ENCODE measurements at places on chromosomes 13 and 19.

GRCh38 chr19:1767464-1767933 is 14.2 kb downstream of the ONECUT3 start:
- peak; percentile 14 for DNase-seq

DNA sequence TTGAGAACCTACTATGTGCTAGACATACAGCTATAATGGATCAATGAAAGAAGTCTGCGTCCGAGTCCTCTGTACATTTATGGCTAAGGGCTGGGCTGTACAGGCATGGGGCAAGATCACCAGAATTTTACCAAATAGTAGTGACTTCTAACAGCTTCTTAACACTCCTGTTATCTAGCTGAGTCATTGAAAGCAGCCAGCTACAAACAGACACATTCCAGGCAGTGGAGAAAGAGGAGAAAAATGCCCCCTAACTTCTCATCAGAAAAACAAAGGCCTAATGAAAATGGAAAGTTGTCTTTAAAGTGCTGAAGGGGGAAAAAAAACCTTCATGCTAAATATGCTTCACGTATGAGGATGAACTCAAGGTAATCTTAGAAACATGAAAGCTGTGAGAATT is 14.3 kb upstream of the ZNF667 start:
- DNase-seq, result no peak

DNA sequence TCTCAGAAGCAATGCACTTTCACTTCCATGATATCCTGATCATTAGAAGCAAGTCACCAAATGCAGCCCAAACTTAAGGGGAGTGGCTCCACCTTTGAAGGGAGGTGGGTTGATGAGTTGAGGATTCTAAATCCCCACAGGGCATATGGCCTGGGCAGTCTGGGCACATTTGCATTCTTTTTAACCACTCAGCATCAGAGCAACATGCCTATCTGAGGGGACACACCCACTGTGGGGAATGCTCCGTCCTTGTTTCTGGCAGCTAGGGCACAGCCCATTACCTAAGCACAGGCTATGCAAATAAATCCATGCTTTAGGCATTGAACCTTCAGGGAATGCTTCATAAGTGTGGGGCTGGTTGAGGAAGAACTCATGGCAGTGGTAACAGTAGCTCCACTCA is 12.3 kb upstream of the SACS start:
- DNase-seq, result no peak

DNA sequence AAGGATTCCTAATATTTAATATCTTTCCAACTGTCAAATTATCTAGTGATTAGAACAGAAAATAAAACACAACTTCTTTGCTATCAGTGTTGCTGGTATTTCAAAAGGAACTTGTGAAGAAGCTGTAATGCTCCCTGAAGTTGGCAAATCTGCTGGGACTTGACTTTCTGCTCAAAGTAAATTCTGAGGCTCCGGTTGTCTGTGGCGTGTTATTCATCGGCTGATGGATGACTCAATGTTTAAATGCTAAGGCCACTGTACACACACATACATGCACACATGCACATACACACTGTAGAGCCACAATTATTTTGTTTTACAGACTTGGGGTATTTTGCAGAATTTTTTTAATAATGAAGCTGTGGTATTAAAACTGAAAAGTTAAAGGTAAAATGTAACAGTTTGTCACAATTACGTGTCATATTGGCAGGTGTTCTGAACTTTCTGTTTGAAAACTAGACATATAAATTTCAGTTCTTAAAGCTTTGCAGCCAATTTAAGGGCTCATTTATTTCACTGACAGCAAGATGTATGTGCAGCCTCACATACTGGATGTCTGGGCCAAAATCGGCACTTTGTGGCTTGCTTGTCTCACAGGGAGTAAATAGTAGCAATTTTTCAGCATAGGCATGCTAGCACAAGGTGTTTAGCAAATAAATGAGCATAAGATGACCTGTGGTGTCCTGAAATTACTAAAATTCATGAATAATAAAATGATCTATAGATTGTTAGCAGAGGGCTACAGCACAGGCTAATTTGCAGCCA is 1691.7 kb upstream of the PCDH20 start:
- no peak for DNase-seq

DNA sequence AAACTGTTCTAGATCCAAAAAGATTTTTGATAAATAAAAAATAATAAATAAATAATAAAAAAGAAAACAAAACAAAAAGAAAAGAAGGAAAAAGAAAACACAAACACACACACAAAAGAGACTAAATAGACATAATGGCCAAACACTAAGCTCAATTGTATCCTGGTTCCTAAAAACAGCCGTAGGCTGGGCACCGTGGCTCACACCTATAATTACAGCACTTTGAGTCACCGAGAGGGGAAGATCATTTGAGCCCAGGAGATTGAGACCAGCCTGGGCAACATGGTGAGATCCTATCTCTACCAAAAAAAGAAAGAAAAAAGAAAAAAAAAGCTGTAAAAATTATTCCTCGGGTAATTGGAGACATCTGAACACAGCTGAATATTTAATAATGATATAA is 8.9 kb downstream of the ETHE1 start:
- DNase-seq, result no peak

GRCh38 chr19:18802354-18802753 is 11.2 kb upstream of the COMP start:
- DNase-seq, result no peak

- no peak for DNase-seq
Observed at GRCh38 chr13:98390086-98390715, 186.7 kb downstream of the STK24 start.

DNA sequence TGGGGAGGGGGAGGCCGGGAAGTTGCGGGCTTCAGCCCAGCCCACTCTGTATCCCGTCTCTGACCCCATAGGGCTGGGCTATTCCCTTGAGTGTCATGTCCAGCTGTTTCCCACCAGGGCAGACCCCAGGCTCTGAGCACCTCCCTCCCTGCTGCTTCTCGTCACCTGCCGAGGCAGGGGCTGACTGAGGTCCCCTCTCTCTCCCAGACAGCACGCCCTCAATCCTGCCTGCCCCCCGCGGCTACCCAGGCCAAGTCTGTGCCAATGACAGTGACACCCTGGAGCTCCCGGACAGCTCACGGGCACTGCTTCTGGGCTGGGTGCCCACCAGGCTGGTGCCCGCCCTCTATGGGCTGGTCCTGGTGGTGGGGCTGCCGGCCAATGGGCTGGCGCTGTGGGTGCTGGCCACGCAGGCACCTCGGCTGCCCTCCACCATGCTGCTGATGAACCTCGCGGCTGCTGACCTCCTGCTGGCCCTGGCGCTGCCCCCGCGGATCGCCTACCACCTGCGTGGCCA is 625 bp downstream of the F2RL3 start:
- no peak for DNase-seq

DNA sequence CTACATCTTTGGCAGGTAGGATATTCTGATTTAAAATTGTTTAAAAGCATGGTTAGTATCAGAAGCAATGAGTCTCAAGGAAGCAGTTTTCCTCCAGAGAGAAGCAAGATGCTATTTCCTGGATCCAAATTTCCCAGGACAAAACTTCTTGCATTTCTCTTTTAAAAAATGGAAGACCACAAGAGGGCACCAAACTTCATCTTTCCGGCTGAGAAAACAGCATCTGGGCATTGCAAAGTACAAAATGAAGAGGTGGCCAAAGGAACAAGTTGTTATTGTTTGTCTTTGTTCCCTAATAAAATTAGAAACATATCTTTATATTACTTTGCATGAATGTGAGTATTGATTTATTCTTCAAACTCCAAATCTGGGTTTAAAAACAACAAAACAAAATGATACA is 60.0 kb upstream of the LRCH1 start:
- no peak for DNase-seq

GRCh38 chr13:45809801-45810394 is 41.7 kb downstream of the SIAH3 start:
- DNase-seq, result no peak

DNA sequence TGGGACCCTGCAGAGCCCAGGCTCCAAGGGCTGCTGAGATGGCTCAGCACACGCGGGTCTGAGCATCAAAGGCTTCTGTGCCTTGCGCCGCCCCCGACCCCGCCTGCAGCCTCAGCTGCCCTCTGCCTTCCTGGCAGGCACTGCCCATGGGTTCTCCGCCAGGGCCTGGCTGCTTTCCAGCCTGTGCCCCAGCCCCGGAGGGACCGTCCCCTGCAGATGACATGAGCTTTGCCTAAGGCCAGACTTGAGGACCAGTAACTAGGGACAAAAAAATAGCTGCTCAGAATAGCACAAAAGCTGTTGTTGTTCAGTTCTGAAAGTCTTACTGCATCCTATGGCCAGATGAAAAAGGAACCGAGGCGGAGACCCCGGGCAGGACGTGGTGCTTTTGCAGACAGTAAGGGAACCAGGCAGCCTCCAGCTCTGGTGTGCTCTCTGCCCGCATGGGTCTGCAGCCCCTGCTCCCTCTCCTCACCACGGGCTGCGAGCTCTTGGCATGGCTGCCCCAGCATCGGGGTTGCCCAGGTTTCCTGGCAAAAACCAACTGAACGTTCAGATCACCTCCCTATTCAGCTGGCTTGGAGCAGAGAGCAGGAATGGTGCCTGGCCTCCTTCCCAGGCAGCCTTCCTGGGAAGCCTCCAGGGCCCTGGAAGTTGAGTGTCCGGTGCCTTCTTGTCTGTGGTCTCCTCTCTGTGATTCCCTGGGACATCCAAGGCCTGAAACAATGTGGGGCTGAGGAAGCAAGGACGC is 12.5 kb upstream of the CFAP97D2 start:
- no peak for DNase-seq

DNA sequence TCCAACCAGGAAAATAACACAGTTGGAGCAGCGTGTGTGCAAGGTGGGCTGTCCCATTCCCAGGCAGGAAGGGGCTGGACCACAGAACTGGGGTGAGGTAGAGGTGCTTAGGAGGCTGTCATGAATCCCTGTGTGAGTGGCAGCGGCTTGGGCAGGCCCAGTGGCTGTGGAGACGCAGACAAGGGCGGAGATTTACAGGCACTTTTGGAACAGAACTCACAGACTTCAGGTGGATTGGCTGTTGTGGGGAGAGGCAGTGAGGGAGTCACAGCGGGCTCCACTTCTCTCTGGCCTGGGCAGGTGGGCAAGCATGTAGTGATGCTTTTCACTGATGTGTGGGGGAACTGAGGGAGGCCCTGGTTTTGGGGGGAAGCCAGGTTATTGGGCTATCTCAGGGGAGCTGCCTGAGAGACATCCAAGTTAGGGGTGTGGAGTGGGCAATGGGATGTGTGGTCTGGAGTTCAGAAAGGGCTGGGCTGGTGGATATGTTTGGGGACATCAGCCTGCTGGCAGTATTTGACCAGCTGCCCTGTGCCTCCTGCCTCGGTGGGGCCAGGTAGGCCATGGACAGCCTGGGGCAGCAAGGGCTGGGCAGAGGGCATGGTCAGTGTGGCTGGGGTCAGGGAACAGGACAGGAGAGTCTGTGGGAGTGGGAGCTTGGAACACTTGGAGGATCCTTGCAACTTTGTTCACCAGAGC is 27.0 kb upstream of the ZNF492 start:
- no peak for DNase-seq

- DNase-seq, result no peak
Observed at GRCh38 chr19:37981785-37982475, 74.9 kb downstream of the SIPA1L3 start.

DNA sequence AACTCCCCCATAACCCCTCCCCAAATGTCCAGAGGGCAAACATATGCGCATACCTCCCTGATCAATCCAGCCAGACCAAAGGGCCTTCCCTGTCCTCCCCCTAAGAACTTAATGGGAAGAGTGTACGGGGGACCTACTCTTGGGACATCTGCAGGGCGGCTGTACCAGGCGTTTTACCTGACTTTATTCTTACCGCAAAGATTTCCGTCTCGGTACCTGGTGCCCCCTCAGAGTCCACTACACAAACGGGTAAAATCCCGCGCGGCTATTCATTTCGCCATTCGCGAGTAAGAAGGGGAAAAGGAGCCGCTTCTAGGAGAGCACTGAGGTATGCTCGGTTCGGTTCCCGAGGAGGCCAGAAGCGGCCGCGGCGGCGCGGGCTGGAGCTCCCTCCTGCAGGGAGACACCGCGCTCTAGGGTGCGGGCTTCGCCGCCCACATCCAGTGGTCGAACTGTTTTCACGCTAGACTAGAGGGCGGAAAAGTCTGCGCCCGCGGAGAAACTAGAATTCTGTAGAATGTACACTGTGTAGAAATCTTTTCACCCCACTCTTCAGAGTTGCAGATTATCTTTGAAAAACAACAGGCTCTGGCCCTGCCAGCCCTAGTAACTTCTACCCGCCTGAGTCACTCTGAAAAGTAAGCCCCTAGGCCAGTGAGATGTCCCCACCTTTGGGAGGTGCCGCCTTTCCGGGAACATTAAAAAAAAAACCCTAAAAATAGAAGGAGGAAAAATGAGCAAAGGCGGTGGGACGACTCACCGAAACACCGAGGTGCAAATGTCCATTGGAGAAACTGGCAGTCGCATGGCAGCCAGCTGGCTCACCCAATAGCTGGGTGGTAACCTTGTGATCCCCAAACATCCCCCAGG is 3.8 kb upstream of the TSHZ3 start:
- DNase-seq, result no peak

DNA sequence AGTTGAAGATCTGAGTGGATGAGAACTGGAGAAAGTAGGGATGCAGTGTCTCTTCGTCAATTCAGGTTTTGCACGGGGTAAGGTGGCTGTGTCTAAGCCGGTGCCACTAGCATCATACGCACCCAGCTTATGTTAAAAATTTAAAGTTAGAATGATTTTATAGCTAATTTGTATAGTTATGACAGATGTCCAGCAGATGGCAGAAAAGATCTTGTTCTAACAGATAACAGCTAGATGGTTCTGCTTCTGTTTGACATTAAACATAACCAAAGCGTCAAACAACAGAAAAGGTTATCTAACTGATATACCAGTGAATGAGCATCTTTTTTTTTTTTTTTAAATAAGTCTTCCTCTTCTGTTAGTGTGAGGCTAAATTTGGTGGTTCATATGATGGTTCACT is 18.8 kb upstream of the EDDM13 start:
- no peak for DNase-seq

- no peak for DNase-seq
Observed at GRCh38 chr13:36848199-36848982, 29.4 kb downstream of the RFXAP start.

DNA sequence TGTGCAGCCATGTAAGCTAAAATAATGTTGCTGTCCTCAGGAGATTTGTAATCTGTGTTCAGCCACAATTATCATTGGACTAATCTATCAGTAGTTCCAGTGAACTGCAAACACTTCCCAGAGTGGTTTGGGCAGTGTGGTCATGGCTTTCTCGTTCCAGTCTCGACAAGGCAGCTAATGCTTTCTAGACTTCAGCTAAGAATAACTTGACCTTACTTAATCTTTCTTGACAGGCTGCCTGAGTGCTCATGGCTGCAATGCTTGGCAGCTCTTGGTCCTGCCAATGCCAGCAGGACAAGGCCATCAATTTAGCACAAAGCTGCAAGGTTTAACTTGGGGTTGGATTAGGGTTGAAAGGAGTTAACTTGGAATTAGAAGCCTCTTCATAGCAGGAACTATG is 32.8 kb downstream of the ATP12A start:
- no peak for DNase-seq

GRCh38 chr13:93425411-93425810 is 198.8 kb downstream of the GPC6 start:
- DNase-seq, result no peak

Data from stimulated activated CD8-positive, alpha-beta memory T cell treated with anti-CD3 and anti-CD28 coated beads, Interleukin-4, amount 100 ng/mL, for 4 hours (primary cell).